Fibroblast of lung (primary cell): ENCODE measurements at places on chromosomes 13 and 19.
A peak's percentile ranks its signal among the peaks of the same experiment; 100 is the strongest.

DNA sequence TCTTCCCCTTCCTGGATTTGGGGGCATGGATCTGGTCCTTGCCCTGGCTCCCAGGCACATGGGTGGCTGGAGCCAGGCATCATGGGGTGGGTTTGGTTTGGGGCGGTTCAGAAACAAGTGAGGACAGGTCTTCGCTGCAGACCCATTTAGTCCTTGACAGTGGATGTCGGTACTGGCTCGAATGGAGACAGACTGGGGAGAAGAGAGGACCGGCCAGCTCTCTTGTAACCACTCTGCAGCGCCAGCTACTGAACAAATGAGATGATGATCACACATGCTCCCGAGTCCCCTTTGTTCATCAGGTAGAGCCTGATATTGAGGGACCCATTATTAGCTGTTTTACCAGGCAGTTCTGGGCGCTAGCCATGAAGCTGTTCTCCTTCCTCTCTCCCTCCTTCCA, 64.5 kb downstream of the CHST8 start:
- no peak for DNase-seq

DNA sequence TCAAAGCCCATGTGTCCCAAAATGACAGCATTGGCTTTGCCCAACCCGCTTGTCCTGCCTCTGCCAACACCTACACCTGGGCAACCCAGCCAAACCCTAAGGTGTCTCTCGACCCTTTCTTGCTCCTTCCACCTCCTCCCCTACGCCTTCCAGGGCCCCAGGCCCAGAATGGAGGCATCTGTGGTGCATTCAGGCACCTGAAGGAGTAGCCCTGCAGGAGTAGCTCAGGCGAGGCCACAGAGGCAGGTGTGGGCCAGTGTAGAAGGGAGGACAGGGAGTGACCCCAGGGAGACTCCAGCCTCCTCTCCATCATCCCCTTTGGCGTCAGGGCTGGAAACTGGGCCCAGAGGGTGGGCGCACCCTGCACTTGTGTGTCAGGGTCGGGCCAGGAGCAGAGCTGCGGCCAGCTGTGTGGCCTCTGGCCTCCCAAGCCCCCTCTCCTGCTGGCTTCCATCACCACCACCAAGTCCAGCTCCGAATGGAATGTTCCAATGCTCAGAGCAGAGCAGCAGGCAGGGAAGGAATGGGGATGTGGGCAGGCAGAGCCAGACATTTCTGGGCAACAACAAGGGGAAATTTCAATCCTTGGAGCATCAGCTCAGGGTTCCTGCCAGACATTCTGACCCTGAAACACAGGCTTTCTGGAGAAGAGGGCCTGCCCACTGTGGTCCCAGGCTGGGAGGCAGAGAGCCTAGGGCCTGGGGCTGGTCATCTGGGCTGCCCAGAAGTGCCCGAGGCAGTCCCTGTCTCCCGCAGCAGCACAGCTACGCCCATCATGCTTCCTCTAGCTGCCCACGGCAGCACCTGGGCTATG, 16.4 kb downstream of the PLEKHF1 start:
- peak; percentile 69 for DNase-seq

DNA sequence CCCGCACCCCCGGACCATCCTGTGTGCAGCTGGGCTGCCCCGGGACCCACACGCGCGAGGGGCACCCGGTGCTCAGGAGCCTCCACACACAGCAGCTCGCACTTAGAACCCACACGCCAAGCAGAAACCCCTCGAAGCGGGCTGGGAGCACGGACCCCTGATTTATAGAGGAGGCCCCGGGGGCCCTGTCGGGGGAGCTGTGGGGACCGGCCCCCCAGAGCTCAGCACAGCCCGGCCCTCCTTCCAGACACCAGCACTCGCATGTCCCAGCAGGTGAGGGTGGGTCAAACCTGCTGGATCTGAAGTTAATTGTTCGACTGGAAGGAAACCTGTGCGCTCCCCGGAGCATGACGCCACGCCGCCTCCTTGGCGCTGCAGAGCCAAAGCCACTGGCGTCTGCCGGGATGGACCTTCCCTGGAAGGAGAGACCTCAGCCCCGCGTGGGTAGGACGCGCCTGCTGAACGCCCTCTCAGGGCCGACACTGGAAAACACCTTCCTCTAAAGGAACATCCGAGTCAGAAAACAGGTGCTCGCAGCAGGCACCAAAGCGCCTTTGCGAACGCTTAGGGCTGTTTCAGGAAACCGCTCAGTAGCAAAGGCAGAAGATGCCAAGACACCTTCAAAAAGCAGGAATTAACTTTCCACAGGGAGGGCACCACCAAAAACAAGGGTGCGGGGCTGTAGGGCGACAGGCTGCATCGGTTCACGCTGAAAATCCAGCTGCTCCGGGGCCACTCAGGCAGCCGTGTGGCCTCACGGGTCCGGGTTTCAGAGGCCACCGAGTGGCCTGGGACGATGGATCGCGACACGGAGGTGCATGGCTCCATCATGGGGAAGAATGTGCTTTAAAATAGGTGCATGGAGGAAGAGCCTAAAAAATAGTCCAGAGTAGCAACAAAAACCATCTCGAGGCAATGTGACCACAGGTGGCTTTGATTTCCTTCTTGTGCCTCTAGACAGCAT, 37.8 kb upstream of the GRTP1 start:
- no peak for DNase-seq

DNA sequence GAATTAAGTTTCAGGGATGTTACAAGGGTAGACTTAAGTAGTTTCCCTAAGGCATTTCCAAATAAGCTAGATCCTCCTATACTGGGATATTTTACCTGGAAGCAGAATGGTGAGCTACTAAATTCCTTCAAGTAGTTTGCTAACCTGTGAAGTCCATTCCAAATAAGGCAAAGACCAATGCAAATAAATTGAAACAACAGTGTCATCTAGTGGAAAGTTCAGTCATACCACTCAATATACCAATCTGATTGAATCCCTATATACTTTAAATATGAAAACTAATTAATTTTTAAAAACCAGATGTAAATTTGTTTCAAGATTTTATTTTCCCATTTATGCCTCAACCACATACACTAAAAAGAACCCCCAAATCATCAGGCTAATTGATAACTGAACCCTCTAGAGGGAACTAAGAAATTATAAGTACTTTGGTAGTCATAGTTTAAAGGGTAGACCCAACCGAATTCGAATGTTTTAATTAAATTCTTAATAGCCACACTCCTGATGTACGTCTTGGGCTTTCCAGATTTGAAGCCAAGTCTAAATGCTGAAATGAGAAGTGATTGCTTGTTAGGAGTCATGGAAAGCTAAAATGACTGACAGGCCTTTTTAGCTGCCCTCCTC, 223.7 kb downstream of the TBC1D4 start:
- DNase-seq: peak; percentile 41

DNA sequence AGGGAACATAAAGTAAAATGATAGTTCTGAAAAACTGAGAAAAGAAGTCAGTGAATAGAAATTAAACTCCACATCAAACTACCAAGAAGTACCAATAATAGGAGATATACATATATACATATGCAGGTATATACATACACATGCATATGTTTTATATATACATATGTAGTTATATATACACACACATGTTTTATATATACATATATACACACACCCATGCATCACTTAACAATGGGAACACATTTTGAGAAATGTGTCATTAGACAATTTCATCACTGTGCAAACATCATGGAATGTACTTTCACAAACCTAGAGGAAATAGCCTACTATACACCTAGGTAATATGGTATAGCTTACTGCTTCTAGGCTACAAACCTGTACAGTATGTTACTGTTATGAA, 626.8 kb upstream of the PCDH9 start:
- DNase-seq: no peak

- DNase-seq: no peak
These were observed 153.8 kb upstream of the UBL3 start for GRCh38 chr13:30004204-30004603.

DNA sequence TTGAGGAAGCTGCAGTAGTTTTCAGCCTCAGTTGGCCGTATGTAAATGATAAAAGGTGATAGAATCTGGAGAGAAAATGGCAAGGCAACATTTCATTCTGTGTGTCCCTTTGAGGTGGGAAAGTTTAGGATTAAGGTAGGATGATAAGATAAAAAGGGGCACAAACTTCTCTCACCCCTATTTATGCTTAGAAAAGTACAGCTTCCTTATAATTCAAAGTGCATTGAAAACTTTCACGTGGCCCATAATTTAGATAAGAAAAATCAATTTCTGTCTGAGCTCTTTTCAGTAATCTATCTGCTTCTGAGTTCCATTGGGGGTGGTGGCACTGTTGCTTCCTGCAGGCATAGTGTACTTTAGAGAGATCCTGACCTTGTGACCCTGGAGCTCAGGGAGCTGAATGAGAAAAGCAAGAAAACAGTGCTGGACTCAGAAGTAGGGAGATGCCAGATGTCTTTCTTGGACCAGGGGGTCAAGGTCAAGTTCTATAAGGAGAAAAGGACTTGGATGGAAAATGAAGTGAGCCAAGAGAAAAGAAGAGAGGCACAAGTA, 187.3 kb downstream of the NDFIP2 start:
- no peak for DNase-seq

DNA sequence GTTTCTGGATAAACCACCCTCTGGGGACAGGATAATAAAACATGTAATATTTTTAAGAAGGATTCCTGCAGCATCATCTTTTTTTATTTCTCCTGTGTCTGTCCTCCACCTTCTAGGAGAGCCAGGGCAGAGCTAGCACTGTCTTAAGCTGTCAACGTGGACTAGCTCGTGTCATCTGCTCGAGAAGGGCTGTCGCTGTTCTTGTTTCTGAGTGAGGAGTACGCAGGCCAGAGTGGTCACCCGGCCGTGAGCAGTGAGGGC, 13.9 kb downstream of the CAPN12 start:
- no peak for DNase-seq

GRCh38 chr19:37691881-37692504, 27.6 kb downstream of the ZNF607 start:
- peak; percentile 95 for DNase-seq

DNA sequence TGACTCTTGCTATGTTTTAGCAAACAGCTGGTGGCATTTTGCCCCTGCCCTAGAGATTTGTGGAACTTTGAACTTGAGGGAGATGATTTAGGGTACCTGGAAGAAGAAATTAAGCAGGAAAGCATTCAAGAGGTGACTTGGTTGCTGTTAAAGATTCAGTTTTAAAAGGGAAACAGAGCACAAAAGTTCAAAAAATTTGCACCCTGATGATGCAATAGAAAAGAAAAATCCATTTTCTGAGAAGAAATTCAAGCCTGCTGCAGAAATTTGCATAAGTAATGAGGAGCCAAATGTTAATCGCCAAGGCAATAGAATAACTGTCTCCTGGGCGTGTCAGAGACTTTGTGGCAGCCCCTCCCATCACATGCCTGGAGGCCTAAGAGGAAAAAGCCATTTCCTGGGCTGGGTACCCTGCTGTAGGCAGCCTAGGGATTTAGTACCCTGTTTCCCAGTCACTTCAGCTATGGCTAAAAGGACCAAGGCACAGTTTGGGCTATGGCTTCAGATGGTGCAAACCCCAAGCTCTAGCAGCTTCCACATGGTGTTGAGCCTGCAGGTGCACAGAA, 958.5 kb upstream of the MIR17HG start:
- no peak for DNase-seq

GRCh38 chr19:609004-609346, 19.3 kb downstream of the HCN2 start:
- DNase-seq: no peak

DNA sequence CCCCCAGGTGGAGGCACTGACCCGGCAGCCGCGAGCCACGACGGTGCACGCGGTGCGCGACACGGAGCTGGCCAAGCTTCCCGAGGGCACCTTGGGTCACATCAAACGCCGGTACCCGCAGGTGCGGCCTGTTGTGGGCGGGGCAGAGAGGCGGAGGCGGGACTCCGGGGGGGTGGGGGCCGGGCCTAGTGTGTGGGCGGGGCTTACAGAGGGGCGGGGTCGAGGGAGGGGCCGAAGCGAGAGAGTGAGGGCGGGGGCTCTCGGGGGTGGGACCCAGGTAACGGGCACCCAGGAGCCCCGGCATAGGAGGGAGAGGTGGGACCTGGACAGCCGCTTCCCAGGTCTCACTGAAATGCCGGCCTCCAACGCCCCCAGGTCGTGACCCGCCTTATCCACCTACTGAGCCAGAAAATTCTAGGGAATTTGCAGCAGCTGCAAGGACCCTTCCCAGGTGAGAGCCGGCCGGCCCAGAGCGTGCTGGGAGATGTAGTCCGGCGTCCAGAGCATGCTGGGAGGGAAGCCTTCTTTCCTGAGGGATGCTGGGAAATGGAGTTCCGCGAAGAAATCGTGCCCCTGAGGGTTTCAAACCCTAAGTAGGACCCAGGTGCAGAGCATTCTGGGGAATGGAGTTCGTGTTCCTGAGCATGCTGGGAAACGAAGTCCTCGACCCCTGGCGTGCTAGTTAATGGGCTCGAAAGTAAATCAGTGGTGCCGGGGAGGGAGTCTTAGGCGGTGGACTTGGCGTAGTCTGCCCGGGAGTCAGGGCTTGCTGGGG, 15.7 kb downstream of the PNPLA6 start:
- peak; percentile 47 for DNase-seq

DNA sequence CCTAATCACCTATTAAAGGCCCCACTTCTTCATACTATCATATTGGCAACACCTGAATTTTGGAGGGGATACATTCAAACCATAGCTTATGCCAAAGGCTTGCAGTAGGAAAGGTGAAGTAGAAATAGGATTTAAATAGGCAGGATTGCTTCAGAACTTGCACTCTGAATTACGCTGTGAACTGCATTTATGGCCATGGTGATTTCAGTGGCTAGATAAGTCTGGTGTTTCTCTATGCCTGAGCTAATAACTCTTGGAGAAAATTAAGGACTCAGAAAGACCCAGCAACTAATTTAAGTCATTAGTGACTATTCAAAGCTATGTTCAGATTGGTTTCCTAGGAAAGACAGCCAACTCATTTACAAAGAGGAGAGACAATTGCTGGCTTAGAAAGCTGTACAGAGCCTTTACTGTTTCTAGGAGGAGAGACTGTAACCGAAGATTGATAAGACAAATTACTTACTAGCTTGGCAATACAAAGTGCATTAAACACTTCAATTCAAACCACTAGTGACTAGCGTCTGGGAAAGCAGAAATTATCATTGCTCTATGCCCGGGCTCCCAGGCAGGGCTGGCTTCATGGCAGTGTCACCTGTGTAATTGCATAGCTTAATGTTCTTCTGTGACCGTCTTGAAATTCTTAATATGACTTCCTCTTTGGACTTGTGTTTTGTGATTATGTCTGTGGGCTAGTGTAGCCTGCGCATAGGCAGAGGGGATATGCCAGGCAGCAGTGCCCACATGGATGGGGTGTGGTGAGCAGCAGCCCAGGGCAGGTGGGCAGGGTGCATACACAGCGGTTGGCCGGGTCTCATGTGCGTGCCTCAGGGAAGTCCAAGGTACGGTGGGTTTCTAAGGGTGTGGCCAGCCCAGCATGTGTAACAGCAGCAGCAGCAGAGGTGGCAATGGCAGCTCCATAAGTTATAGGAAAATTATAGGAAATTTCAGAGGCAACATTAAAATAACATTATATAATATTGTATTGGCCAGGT, 60.1 kb downstream of the KL start:
- DNase-seq: no peak

GRCh38 chr13:83943530-83944279, 61.4 kb upstream of the SLITRK1 start:
- DNase-seq: peak; percentile 0
